Myocyte (in vitro differentiated cells): ENCODE measurements at places on chromosomes 3 and 15.

DNA sequence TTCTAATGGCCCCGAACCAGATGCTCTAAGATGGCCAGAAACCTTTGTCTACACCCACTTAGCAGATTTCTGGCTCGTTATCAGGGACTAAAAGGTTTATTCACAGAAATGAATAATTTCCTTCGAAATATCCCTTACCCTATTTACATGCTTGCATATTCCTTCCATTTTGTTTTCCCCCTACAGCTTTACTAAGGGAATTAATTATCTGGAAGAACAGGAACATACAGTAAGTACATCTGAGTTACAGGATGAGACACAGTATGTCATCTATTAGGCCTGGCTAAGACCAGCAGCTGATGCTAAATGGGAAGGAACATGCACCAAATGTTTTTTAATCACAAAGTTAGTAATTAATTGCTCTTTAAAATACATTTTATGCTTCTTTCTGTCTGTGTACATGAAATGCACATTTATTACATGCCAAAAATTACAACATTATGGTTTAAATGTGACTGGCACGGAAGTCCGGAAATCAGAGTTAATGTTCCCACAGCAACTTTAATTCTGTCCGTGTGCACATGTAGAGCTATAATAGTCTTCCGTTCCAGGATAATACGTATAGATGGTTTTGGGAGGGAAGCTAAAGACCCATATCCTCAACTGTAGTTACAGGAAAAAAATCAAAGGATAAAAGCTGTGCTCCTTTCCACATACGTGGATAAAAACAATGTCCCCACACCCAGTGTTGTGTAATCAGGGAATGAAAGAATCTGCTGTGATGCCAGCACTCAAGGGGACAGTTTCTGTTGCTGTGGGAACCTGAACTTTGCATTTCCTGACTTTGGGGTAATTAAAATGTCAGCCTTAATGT lies 82.0 kb downstream of the TIGIT start:
- no peak for DNase-seq

DNA sequence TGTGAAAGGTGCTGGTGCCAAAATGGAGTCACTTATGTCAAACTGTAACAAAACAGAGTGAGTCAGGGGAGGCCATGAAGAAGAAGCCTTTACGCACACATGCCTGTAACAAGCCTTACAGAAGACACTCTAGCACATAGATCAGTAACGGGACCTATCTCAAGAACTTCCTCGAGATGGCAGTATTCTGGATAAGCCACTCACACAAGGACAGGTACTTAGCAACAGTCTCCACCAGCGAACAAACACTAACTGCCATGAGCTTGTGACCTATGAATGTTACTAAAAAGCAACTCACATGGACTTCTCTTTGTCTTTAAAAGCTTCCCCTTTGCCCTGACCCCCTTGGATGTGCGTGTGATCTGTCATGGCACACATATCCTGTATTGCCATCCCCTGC lies 235.1 kb downstream of the CD47 start:
- no peak for DNase-seq

DNA sequence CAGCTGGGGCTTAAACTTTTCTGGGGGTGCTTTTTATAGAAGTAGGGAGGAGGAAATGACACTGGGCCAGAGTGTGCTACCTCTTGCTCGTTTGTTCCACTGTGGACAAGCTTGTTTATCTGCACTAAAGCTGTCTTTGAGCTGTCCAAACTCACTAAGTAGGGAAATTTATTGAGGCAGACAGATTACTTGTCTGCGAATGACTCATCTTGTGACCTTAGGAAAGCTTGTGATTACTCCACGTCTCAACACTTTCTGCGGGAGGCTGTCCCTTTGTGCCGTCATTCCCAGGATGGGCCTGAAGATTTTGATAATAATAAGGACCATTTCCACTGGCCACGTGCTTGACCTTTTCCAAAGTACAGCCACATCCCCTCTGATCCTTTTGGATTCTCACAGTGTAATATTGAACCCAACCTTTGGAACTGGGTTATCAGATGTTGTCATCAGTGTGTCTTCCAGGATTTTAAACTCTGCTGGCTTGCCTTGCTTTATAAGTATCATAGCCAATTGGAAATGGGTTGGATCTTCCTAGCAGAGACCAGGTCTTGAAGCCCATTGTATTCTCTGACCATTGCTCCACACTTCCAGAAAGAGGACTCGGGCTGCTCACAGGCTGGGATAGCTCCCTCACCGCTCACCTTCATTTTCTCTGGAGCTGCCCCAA lies 84.7 kb downstream of the AGBL1 start:
- DNase-seq = peak; percentile 69

GRCh38 chr3:181716966-181717365 lies 5.2 kb downstream of the SOX2 start:
- DNase-seq = no peak

- no peak for DNase-seq
Observed at GRCh38 chr3:151011427-151011826, 38.9 kb upstream of the CLRN1 start.

DNA sequence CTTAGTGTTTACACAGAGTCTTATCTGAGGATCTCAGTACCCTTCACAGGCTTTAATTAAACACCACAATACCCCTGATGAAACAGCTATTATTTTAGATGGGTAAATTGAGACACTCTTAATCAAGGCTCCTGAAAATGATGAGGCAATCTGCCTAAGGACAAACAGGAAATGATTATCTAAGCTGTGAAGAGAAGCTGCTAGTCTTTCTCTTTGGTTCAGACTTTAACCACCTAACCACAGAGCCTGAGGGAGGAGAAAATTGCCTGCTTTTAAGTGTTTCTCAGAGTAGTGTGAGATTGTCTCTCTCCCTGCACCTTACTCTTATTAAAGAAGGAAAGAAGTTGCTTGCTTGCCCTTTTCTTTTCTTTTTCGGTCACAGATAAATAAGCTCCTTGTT lies 364.3 kb upstream of the ADAMTS9 start:
- no peak for DNase-seq

GRCh38 chr3:25292595-25292994 lies 135.5 kb upstream of the RARB start:
- no peak for DNase-seq

GRCh38 chr3:143825513-143825912 lies 22.8 kb downstream of the SLC9A9 start:
- no peak for DNase-seq

GRCh38 chr3:36741285-36741684 lies 23.1 kb downstream of the DCLK3 start:
- DNase-seq = no peak

DNA sequence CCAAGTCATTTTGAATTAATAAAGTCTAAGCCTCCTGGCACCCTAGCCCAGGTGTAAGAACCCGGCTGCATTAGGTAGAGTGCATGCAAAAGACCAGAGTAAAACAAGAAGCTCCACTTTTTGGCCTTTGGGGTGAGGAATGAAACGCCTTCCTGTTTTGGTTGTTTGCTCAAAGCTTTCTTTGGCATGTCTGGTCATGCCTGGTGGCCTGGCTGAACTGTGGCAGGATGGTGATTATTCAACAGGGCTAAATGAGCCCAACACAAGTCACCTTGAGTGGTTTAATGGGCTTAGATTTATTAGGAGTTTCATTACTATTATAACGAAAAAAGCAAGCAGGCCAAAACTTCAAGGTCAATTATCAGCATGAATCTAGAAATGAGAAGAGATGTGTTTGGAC lies 40.9 kb upstream of the LDHAL6B start:
- peak; percentile 33 for DNase-seq

GRCh38 chr3:10025205-10026083 lies 793 bp upstream of the FANCD2 start:
- no peak for DNase-seq
